WERI-Rb-1 (cell line): ENCODE measurements at places on chromosomes 1 and 21.

- peak; percentile 33 for DNase-seq
Measured at GRCh38 chr21:15005391-15005790, 59.4 kb downstream of the NRIP1 start.

GRCh38 chr21:40402884-40403582 lies 443.9 kb downstream of the DSCAM start:
- no peak for DNase-seq

- no peak for DNase-seq
Measured at GRCh38 chr1:235017719-235018118, 110.9 kb downstream of the TOMM20 start.

DNA sequence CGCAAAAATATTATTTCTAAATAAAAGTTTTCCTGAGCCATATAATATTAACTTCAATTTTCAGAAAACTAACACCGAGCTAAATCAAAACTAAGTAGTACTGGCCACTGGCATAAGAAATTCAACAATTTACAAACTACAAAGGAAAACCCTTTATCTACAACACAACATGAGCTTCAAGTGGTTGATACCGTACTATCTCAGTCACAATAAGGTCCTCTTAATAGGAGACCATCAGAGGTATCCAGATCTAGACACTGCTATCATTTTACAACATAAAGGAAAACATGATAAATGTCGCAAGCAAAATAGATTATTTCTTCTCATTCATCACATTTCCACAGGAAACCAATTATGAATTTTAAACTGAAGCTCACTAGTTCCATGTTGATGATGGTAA lies 39.5 kb downstream of the GATAD2B start:
- no peak for DNase-seq

GRCh38 chr1:60727552-60727951 lies 354.8 kb upstream of the NFIA start:
- no peak for DNase-seq

DNA sequence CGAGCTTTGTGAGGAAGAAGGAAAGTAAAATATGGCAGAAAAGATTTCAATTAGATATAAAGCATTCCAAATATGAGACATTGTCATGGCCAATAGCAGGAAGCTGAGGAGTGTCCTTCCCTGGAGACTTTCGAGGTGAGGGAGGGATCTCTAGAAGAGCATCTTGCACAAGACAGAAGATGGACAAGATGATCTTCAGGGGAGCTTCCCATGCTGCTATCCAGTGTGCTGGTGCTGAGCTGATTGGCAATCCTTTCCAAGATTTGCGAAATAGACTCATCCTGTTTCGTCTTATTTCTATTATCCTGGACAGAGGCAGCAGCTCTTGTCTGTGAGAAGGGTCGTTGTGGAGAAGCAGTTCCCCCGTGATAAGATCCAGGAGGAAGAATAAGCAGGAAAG lies 342.0 kb upstream of the CAMK1G start:
- no peak for DNase-seq

GRCh38 chr1:244735876-244736561 lies 83.1 kb downstream of the DESI2 start:
- DNase-seq = no peak

- DNase-seq = no peak
Measured at GRCh38 chr1:237411621-237412020, 369.6 kb downstream of the RYR2 start.
